ENCODE measurements at places on chromosomes 11 and 22.

DNA sequence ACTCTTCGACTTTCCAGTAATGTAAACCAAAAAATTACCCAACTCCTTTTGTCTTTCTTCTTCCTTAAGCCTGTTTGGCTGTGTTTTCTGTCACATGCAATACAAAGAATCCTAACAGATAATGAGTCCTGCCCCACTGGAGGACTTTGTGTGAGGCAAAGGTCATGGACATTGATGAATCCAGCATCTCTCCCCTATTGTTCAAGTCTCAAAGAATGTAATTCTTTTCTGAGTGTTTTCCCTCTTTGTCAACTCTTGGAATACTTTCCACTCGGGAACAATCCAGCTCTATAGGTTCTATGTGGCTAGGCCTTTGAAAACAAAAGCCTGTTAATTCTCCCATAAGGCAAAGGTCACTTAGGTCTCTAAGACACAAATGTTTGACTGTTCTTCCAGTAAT lies 100.7 kb downstream of the FAR1 start:
- no peak for DNase-seq

GRCh38 chr11:62149986-62150886 lies 26.4 kb downstream of the INCENP start:
- no peak for DNase-seq

GRCh38 chr22:49567899-49568750 lies 259.5 kb downstream of the BRD1 start:
- no peak for DNase-seq

DNA sequence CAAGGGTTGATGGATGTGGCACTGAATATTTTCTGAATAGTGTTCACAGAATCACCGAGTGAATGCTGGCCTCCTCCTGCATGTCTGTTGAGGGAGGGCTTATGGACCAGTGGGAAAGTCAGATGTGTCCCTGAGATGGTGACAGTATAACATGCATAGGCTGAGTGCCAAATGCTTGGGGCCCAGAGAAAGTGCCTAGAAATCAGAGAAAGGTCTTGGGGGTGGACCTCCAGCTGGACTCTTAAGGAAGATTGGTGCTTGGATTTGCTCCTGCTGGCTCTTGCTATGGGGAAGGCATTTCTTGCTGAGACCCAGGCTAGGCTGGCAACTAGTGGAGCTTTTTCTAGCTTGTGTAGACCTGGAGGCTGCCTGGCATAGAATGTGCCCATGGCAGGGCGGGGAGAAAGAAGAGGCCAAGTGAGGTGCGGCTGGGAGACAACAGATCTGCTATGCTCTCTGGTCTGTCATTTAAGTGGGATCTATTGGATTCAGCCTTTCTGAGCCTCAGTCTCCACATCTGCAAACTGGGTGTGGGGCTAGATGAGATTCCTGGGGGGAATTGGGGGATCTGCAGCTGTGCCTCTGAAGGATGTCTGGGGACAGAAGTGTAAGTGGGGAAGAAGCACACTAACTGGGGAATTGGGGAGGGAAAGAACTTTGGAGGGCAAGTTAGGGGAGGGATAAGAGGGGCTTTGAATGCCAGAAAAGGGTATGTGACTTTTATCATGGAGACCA lies 27.4 kb downstream of the ZNRF3 start:
- no peak for DNase-seq

DNA sequence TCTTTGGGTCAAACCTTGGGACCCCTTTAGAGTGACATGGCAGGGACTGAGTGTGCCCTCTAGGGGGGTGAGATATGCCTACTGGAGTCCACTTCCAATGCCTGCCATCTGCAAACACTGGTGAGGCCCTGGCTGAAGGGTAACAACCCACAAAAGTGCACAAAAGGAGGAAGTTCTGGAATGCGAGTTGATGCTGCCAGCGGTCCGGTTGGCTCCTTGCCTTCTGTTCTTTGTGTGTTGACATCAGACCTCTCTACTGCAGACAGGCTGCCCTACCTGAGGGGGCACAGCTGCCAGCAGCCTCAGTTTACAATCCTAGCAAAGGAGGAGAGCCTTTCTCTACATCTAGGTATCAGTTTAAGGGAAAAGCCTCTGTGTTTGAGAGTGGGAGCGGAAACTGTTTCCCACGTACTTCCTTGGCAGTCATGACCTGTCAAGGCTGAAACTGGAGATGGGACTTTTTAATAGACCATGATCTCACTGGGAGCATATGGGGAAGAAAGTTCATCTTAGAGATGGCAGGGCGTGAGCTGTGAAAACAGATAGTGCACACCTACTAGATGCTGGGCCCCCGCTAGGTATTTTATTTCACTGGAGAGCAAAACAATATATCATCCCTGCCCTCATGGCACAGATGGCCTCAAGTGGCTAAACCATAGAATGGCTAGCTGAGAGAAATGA lies 27.2 kb downstream of the BMAL1 start:
- no peak for DNase-seq
